ENCODE measurements at places on chromosomes 1 and 21.

DNA sequence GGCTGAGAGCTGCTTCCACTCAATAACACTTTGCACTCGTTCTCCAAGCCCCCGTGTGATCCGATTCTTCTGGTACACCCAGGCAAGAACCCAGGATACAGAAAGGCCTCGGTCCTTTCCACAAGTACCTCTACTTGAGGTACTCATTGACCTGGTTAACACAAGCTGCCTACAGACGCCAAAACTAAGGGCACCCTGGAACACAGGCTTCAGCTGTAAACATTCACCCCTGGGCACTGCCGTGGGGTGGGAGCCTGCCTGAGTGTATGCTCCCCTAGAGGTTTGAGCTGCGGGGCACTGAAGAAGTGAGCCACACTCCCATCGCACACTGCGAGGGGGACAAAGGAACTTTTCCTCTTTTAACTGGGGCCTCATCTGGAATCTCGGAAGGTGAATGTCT is 30.5 kb downstream of the LRRC3 start:
- no peak for DNase-seq

DNA sequence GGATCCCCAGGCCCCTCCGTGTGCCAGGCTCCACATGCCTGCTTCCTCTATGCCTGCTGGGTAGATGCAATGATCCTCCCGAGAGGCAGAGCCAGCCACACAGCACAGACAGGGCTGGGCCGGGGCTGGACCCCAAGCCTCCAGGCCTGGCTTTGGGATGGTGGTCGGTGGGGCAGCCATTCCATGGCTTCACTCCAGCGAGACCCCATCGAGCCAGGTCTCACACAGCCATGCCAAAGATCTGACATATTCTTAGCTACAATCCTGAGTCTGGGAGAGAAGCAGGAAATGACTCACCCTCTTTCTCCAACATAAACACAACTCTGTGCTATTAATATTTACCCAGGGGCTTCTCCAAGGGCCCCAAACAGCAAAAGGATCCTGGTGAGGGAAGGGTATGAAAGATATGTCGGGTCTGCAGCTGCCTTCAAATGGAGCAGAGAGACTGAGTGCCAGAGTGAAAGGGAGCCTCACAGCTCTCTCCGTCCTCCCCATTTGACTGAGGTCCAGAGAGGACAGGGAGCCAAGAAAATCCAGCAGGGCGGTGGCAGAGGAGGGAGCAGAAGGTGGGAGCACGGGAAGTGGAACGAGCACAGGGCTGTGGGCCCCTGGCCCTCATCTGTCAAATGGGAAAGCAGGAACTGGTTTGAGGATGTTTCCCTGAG is 639.5 kb downstream of the MATN1 start:
- DNase-seq = no peak

GRCh38 chr21:45167796-45168222 is 93.4 kb downstream of the ADARB1 start:
- DNase-seq = peak; percentile 34

DNA sequence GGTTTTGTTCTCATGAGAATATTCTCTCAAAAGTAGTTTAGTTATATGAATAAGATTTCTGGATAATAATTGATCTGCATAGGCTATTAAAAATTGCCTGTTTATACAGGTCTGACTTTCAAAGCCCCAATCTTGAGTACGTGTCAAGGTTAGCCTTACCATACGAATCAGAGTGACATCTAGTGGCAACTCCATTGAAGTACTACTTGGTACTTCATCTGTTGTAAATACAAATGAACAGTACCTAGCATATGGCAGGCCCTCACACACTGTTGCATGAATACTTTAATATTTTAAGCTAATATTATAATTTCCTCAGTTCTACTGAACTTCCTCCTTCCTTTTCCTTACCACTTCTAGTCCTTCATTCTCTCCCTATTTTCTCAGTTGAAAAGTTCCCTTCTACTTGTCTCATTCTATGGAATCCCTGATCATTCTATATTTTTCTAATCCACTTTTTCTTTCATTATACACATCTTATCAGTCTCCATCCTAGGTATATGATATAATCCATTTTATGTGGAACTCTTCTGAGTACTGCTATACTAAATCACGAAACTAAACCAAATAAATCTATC is 101.2 kb downstream of the AKT3 start:
- DNase-seq = peak; percentile 55

DNA sequence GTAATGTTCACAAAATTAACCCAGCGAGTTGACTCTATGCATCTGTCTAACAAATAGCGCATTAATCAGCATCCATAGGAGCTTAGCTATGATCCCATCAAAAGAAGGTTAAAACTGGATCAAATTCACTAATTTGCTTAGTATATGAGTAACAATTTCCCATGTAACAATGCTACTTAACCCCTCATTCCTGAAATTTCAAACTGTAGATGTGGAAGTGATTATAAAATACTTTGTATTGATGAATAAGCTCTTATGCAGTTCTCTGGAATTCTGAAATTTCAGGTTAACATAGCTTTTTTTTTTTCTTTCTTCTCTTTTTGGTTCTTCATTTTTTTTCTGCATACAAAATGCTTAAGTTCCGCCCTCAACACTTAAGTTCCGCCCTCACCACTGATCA is 1272.7 kb downstream of the KCNT2 start:
- no peak for DNase-seq

DNA sequence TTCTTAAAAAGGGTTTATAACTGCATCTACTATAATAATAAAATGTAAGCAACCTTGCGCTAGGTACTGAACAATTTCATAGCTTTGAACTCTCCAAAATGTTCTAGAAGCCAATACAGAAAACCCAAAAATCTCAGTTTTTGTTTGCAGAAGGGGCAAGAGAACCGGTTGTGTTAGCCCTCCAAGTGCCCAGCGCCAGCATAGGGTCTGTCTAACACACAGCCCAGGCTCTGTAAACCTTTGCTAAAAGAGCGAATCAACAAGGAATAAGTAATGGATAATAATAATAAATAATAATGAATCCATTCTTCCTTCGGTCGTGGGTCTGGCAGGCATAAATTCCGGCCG is 333 bp upstream of the CHAF1B start:
- no peak for DNase-seq
